Melanocyte of skin (primary cell): ENCODE measurements at places on chromosomes 5 and 9. TPM values are rescaled to one million over a fixed set of nuclear protein-coding genes. Genes with fewer than 3 reads are reported as not detected.

The PRRC2B gene
- total RNA-seq = 60.9 and 89.4 TPM in 2 replicates

The GARIN3 gene
- not detected in 2 replicates for total RNA-seq

The SAXO1 gene
- total RNA-seq = under 0.01 TPM in 2 replicates

The UBLCP1 gene
- total RNA-seq = 35.8 and 54.5 TPM in 2 replicates

The PPP2R2B gene
- total RNA-seq = 1.4 and 2.9 TPM in 2 replicates

The SETX gene
- 81.9 and 122 TPM in 2 replicates for total RNA-seq

The OBP2B gene
- total RNA-seq = not detected in 2 replicates
